ENCODE measurements at places on chromosomes 3 and 15.

- DNase-seq = no peak
- H3K4me3 ChIP-seq = no peak overlapping the region
- H3K36me3 ChIP-seq = no peaks in the 10 kb centered on the region
Observed at GRCh38 chr3:194285024-194285849, 65.9 kb downstream of the CPN2 start.

DNA sequence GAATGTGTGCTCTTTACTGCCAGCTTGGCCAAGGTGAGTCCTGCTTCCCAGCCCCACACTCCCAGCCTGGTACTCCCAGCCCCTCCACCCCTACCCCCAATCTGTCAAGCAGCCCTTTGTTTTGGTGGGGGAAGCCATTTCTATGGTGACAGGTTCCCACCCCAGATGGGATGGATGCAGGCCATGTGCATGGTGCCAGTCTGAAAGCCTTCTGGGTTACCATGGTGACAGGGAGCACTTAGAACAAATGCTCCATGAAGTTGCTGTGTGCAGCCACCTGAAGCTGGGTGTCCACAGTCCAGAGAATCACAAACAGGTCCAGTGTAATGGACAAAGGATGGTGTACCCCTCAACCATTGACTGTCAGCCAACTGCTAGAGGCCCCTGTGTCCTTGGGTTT is 19.1 kb upstream of the VILL start:
- no peak for DNase-seq
- no peak overlapping the region for H3K27ac ChIP-seq
- no peak overlapping the region for H3K4me3 ChIP-seq
- H3K36me3 ChIP-seq = no peaks in the 10 kb centered on the region

DNA sequence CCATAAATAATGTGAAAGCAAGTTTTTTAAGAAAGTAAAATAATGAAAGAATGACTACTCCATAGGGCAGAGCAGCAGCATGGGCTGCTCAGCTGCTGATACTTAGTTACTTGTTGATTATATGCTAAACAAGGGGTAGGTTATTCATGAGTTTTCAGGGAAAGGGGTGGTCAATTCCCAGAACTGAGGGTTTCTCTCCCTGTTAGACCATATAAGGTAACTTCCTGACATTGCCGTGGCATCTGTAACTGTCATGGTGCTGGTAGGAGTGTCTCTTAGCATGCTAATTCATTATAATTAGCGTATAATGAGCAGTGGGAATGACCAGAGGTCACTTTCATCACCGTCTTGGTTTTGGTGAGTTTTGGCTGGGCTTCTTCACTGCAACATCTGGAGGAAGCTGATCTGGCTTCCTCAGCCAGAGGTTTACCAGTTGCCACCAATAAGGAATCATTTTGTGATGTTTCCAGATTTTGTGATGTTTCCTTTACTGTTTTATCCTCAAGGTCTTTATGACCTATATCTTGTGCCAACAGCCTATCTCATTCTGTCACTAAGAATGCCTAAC is 121.8 kb upstream of the CHL1 start:
- DNase-seq = no peak
- no peaks in the 10 kb centered on the region for H3K4me1 ChIP-seq
- no peaks in the 10 kb centered on the region for H3K36me3 ChIP-seq
- no peak overlapping the region for H3K27ac ChIP-seq

GRCh38 chr3:61683549-61684236 is 122.3 kb downstream of the PTPRG start:
- no peak overlapping the region for H3K4me3 ChIP-seq
- H3K36me3 ChIP-seq = no peaks in the 10 kb centered on the region
- no peak for DNase-seq
- H3K27ac ChIP-seq = no peak overlapping the region
- no peaks in the 10 kb centered on the region for H3K27me3 ChIP-seq

DNA sequence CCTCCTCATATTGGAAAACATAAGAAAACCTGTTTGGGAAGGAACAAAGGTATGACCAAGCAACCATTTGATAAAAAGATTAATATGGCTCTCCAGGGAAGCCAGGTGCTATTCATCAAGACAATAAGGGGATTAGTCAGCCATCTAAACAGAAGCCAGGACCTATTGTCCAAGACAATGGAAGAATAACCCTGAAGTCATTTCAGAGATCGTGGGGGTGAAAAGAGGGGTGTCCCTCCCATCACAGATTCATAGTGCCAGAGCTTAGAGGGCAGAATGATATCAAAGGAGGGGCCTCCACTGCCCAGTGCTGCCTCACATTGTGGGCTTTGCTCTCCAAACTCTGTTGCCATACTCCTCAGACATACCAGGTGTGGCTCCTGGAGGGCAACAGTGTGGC is 73.5 kb downstream of the DAPK2 start:
- no peaks in the 10 kb centered on the region for H3K27me3 ChIP-seq
- H3K4me1 ChIP-seq = peaks cover 39% of the 10 kb centered on the region

DNA sequence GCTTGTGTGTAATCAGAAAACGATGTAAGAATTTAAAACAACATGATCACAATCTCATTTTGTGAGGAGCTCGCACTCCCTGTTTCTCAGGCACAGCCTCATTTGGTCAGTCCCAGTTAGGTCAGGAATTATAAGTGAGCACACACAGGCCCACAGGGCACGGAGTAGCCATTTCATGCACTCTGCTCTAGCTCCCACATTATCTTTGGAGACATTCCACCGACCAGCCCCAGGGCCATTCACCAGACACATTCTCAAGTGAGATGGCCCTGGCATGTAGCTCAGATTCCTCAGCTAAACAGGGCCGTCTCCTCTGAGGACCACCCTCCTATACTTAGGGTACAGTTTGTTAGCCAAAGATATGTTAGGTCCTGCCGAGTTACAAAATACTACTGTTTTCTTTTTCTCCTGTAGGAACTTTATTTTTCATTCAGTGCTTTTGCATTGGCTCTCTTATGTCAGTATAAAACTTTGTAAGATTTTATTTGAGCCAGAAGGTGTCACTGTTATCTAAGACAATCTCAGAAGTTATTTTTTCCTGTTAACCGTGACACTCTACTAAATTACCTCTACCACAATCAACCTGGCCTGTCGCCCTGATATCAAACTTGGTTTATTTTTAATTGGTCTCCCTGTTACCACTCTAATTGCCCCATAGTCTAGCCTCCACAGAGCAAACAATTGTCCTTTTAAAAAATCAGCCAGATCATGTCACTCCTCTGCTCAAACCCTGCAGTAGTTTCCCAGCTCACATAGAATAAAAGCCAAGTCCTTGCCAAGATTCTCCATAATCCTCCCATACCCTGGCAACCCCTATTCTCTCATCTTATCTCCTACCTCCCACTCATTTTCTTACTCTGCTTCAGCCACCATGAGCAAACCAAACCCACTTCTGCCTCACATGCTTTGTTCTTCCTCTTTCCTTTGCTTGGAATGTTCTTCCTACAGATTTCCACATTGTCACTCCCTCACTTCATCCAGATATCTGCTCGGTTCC is 105.7 kb downstream of the PPP2R3A start:
- no peak overlapping the region for H3K4me3 ChIP-seq
- H3K4me1 ChIP-seq = peaks cover 5% of the 10 kb centered on the region
- no peak for DNase-seq
